Dermis microvascular lymphatic vessel endothelial cell (primary cell): ENCODE measurements at places on chromosomes 3 and 15. TPM values are rescaled to one million over a fixed set of nuclear protein-coding genes. Genes with fewer than 3 reads are reported as not detected.

Gene P2RY14
- not detected in 2 replicates for total RNA-seq

GRCh38 chr15:49900006-49900902 lies 218.8 kb downstream of the ATP8B4 start:
- DNase-seq, result no peak

- no peak for DNase-seq
These were observed 98.5 kb upstream of the MEF2A start for GRCh38 chr15:99467338-99467720.

- no peak for DNase-seq
These were observed 17.8 kb downstream of the STIMATE start for GRCh38 chr3:52879581-52879980.

DNA sequence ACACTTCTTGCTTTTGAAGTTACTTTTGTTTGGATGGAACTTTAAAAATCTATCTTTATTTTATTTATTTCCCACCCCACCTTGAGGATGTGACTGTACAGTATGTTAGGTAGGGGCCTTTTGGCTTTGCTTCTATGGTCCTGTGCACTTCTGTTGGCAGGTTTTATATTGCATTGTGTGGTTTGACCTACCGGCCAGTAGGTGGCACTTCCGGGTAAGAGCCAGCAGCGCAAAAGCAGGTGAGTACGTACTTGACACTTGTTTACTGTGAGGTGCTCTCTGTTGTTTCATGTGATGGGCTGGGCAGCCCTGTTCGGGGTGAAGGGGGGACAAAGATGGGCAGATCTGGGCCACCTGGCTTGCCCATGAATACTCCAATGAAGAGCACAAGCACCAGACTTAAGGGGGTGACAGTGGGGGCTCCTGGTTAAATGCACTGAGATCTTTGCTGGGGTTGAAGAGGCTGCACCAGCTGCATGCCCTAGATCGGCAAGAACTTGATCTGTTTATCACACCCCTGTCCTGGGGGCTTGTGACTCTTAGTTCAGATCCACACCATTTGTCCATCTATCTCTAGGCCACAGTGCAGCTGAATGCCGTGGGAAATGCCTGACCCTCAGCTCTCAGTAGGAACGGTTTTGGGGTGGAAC lies 131.6 kb downstream of the NLGN1 start:
- DNase-seq, result peak; percentile 15
